Activated CD8-positive, alpha-beta memory T cell treated with anti-CD3 and anti-CD28 coated beads, Interleukin-2, amount 10 ng/mL, durations not matched to agents 7 days and 5 days (primary cell): ENCODE measurements at places on chromosomes 16 and 17. TPM values are rescaled to one million over a fixed set of nuclear protein-coding genes. Genes with fewer than 3 reads are reported as not detected.

Gene TGFB1I1
- 0.67 TPM for total RNA-seq

Gene AANAT
- total RNA-seq, result not detected

Gene CDC27
- total RNA-seq, result 151 TPM

Gene PERCC1
- 0.33 TPM for total RNA-seq

Gene HAS3
- 0.29 TPM for total RNA-seq

Gene TMEM235
- total RNA-seq, result not detected

Gene NUPR1
- total RNA-seq, result not detected

Gene RFNG
- total RNA-seq, result 23.0 TPM

Gene PYY
- total RNA-seq, result not detected

Gene ABCA10
- total RNA-seq, result 0.82 TPM

Gene MTHFSD
- total RNA-seq, result 23.2 TPM

Gene PRM3
- not detected for total RNA-seq

Gene ZNF423
- total RNA-seq, result not detected

Gene KRT37
- total RNA-seq, result not detected

Gene FOXN1
- not detected for total RNA-seq

Gene YBX2
- total RNA-seq, result 0.35 TPM

Gene DNAI2
- total RNA-seq, result 1.3 TPM

Gene HNF1B
- not detected for total RNA-seq

Gene ZNF469
- total RNA-seq, result 0.84 TPM

Gene SPN
- total RNA-seq, result 351 TPM

Gene NTN3
- total RNA-seq, result not detected

Gene FZD2
- total RNA-seq, result 0.30 TPM

Gene SPATA32
- total RNA-seq, result 0.23 TPM
